ENCODE measurements at places on chromosomes 1 and 21.

- no peak for DNase-seq
Observed at GRCh38 chr1:157056269-157056668, 10.7 kb upstream of the ARHGEF11 start.

DNA sequence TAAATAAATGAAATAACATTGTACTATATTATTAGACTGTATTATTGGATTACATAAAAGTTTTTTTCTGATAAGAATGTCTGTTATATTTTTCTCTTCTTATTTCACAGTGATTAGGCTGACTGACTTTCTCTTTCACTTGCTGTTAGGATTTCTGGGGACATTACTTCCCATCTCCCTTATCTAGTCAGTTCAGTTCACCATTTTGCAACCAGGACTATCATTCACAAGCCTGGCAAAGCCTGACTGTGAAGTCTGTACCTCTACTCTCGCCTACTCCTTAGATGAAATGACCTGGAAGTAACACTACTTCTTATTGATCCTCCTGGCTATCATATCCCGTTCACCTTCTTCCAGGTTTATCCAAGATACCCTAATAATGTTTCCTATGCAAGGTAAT, 676.6 kb downstream of the USP25 start:
- DNase-seq, result no peak

- DNase-seq, result no peak
Observed at GRCh38 chr1:44616991-44617702, 57.1 kb downstream of the TMEM53 start.

DNA sequence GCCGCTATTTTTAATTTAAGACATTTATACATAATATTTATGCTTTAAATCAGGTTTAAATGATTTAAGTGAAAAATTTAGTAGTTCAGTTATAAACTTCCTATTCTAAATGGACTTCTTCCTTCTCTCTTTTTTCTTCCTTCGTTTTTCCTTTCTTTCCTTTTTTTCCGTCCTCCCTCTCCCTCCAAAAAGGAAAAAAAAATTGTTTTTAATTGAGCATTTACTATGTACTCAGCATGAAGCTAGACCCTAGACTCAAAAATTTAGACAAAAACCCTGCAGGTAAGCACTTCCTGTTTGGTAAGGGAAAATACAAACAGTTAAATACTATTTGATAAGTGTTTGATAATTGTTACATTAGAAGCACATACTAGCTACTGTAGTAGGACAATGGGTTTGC, 2.6 kb upstream of the TM2D1 start:
- DNase-seq, result no peak

- no peak for DNase-seq
Observed at GRCh38 chr1:12314333-12314903, 84.6 kb downstream of the VPS13D start.

GRCh38 chr1:43503534-43503933, 27.1 kb upstream of the PTPRF start:
- no peak for DNase-seq

- DNase-seq, result no peak
Observed at GRCh38 chr1:15728937-15729657, 7.0 kb upstream of the SLC25A34 start.

DNA sequence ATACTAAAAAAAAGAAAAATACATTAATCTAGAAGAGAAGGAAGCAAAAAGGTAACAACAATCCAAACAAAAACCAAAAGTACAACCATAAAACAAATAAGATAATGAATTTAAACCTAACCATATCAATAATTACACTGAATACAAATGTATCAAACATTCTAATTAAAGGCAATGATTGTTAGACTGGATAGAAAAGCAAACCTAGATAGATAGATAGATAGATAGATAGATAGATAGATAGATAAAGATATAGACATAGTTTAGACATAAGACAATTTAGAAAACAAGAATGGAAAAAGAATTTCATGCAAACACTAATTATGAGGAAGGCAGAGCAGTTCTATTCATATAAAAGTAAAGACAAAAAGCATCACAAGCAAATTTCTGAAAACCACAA, 24.9 kb downstream of the DENND1B start:
- DNase-seq, result no peak

DNA sequence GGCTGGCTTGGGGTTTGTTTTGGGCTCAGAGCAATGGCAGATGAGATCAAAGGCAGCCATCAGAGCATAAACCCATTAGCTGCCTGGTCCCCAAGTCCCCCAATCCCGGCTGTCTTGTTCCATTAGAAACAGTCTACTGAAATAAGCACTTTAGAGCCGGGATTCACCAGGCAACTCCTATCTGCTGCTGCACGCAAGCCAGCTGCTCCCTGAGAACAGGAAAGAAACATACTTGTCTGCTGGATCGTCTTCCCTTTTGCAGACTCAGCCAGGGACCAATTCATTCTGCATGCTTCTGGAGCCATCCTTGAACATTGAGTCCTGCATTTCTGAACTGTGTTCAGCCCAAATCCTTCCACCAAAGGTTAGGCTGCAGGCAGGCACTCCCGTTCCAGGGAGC, 21.8 kb downstream of the RXRG start:
- no peak for DNase-seq

DNA sequence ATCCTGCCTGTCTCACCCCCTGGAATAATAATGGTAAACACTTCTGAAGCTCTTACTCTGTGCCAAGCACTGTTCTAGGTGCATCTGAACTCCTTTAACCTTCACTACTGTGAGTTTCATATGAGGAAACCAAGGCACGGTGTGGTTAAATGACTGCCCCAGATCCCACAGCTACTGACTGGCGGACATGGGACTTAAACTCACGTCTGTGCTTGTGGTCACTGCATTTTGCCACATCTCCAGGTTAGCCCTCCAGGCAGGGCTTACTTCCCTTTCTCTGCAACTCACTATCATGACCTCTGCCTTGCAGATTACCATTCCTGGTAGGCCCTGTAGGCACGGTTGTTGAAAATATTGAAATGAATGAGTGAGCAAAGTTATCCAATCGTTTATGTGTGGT, 83.4 kb downstream of the ADSS2 start:
- DNase-seq, result no peak

GRCh38 chr1:27544834-27545233, 54.9 kb upstream of the WASF2 start:
- no peak for DNase-seq

- DNase-seq, result no peak
Observed at GRCh38 chr1:202661136-202661845, 49.0 kb downstream of the SYT2 start.

DNA sequence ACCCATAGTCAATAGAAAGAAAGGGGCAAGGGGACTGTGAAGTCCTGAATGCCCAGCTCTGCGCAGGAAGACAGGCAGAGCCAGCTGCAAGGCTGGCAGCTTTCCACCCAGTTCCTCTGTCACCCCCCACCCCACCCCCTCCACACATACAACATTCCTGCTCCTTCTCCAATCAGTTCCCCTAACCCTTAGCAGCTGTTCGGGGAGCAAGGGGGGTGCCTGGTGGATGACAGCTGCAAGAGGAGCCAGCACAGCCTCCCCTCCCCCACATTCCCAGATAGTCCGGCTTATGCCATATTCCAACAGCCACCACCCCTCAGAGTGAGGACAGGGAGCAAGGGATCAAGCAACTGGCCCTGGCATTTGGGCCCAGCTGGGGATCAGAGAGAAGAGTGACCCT, 9.7 kb downstream of the ARHGEF2 start:
- no peak for DNase-seq

- no peak for DNase-seq
Observed at GRCh38 chr1:48066936-48067335, 69.8 kb upstream of the TRABD2B start.

DNA sequence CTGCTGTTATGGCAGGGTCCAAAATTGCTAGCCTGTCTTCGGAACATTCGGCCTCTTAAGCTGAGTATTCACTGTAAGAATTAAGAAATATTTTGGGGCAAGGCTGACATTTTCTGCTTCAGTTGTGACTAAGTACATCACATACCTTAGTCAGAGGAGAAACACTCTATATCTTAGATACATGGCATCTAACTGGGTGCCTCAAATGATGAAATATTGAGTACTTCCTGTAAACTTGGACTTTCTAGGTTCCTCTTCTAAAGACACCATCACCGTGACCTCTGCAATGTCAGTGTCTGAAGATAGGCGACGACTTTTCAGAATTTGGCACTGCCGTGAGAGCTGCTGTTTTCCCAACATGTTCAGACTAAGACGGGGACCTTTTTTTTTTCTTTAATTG, 65.6 kb downstream of the PCBP3 start:
- no peak for DNase-seq

DNA sequence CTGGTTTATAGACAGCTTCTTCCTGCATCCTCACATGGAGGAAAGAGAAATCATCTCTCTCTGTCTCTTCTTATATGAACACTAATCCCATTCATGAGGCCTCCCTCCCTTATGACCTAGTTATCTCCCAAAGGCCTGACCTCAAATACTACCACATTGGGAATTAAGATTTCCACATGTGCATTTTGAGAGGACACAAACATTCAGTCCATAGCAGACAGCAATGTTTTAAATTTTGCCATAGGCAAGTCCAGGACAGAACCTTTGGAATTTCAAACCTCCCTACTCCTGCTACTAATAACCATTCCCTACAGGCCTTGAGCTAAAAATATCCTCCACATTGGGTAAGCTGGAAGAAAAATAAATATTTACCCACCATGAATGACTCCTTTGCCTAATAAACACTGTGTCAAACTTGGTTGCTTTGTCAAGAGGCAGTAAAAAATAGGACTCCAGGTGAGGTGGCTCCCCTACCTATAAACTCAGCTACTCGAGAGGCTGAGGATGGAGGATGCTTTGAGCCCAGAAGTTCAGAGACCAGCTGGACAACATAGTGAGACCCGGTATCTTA, 113.7 kb downstream of the ZNF281 start:
- DNase-seq, result no peak

DNA sequence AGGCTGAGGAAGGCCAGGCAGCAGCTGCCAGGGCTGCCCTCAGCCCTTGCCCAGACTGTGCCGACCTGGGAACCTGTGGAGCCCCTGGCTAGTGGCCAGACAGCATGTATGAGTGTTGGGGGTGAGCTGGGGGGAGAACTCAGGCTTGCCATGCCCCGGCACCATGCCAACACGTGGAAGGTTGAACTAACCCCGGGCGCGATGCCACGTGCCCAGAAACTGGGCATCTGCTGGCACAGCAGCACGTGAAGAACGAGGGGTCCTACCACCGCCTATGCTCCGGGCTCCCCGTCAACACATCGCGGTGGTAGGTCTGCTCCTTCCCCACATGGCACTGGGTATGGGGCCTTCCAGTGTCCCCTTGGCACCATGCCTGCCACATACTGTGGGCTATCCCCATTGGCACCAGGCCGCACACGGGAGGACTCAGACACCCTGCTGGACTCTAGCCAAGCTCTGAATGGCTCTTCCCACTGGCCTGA, 68.7 kb downstream of the CASZ1 start:
- no peak for DNase-seq

GRCh38 chr1:203325026-203325417, 19.7 kb downstream of the BTG2 start:
- DNase-seq, result peak; percentile 90

DNA sequence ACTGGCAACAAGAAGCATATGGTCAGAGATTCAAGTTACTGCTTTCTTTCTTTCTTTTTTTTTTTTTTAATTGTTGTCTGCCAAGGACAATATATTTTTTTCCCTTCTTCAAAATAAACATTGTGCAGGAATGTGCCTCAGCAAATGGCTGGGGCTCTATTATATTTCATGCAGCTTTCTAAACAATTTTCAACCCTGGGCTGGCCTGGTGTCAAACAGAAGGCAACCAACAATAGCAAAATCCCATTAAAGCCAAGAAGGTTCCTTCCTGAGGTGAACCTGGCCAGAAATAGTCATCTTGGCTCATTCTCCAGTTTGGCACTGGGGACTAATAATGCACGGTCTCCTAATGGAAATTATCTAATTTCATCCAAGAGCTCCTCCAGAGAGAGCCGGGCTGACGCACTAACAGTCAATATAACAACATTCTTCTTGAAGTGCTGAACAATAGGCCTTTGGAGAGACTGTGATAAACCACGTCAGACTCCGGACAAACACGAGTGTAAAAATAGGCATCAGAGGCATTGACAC, 35.7 kb upstream of the HLX start:
- no peak for DNase-seq

- DNase-seq, result no peak
Observed at GRCh38 chr1:197807216-197807615, 31.9 kb upstream of the DENND1B start.

DNA sequence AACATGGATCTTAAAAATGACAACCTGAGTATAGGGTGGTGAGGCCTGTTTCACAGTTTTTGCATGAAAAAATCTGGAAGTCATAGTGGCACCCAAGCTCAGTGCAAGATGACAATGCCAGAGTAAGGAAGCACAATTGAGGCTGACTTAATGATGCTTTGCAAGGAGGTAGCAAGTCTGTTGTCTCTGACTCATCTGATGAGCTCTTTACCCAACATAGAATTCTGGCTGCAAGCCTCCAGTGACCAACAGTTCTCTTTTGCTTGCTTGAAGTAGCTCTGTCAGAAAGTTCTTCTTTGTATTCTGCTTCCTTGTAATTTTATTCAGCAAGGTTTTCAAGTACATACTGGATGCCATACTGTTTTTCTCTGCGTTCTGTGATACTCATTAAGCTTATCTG, 117.1 kb downstream of the FOXD2 start:
- DNase-seq, result no peak

- DNase-seq, result no peak
Observed at GRCh38 chr1:203359010-203359571, 8.2 kb upstream of the FMOD start.

DNA sequence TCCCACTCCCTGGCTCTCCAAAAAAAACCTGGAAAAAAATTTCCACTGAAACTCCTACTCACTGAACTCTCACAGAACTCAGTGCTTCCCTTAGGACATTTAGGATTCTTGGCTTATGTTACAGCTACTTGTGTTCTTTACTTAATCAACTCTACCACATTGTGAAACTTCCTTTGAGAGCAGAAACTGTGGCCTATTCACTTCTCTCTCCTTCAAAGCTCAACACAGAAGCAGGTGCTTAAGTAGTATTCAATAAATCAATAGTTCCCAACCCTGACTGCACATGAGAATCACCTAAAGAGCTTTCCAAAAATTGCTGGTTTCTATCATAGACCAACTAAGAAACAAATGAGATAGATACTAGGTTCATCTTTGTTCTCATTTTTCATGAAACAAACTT, 67.9 kb upstream of the DMRTA2 start:
- DNase-seq, result no peak

Data from activated CD4-positive, alpha-beta T cell treated with anti-CD3 and anti-CD28 coated beads, Interleukin-2, amount 10 ng/mL, durations not matched to agents 24 days and 14 days (primary cell).